ENCODE measurements at places on chromosomes 4 and X.

GRCh38 chrX:99549381-99549780, 860.7 kb downstream of the PCDH19 start:
- no peak for DNase-seq

DNA sequence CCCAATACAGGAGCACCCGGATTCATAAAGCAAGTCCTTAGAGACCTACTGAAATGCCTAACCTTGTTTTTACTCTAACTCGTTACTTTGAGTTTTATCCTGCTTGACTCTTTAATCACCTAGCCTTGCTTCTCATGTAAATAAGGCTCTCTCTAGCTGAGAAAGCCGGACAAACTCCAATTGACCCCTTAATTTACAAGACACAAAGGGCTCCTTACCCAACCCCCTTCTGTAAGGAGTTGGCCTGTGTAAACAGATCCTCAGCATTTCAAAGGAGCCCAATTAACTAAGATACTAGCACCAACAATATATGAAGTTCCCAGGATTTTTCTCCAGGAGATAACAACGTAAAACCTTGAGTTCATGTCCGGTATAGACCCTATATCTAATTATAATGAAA, 61.7 kb downstream of the CT47B1 start:
- DNase-seq: no peak

GRCh38 chrX:39854772-39855747, 242.7 kb downstream of the BCOR start:
- DNase-seq: peak; percentile 72

DNA sequence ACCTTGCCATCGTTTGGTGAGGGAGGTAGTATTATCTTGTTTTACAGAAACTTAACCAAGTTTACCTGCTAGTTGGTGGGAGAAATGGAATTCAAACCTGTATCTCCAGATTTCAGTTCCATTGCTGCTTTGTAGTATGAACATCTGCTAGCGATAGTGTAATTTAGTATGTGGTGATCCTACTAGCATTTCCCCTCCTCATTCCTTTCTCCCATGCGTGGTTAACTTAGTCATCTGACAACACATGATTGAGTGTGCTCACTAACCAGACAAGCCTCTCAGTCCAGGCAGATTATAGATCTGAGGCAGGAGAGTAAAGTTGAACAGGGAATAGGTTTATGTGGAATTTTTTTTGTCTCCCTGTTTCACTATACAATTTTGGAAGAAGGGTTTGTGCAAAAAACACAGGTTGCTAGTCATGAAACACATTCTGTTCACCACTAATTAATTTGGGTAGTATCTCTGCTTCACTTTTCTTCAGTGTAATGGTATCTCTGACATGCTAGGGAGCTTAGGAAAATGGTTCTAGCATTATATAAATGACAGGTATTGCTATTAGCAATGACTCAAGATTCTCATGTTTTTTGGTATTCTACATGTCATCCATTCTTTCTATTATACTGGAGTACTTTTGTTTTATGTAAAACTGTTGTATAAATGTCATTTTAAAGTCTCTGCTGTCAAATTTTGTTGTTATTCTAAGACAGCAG, 21.7 kb downstream of the RBPJ start:
- no peak for DNase-seq

GRCh38 chrX:3307881-3308280, 38.6 kb downstream of the MXRA5 start:
- no peak for DNase-seq

- no peak for DNase-seq
These were observed 98.0 kb downstream of the CDS1 start for GRCh38 chr4:84680956-84681355.
